ENCODE measurements at places on chromosomes 1 and 21.

DNA sequence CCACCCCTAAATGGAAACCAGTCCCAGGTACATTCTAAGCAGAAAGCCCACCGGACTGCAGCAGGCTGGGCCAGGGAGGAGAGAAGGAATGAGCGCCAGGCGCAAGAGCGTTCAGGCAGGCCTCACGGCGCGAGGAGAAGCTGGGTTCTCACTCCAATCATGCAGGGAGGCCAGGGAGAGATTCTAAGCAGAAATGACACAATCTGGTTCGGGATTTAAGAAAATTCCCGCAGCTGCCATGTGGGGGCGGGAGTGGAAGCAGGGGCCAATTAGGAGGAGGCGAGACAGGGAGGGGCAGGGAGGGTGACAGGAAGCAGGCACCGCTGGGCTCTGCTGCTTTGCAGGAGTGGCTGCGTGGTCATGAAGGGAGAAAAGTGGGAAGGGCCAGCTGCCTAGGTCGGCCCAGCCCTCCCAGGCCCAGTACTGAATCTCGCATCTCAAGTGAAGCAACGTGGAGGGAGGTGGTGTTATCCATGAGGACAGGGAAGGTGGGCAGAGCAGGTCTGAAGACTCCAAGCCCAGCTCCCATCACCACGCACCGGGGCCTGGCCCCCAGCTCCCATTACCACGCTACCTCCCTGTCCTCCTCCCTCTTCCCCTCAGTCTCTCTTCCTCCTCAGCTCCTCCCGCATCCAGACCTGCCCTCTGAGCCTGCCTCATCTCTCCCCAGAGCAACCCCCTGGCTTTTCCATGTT lies 11.8 kb downstream of the NPHP4 start:
- DNase-seq = no peak

GRCh38 chr1:111496398-111496797 lies 7.0 kb downstream of the ADORA3 start:
- DNase-seq = no peak

- DNase-seq = no peak
Measured at GRCh38 chr21:34075760-34076660, 2.6 kb downstream of the MRPS6 start.

- no peak for DNase-seq
Measured at GRCh38 chr1:110506541-110506940, 12.4 kb downstream of the KCNA10 start.

GRCh38 chr1:73593364-73593763 lies 604.6 kb downstream of the LRRIQ3 start:
- no peak for DNase-seq

GRCh38 chr1:179591592-179592580 lies at the start of gene TDRD5:
Gene TDRD5 (plus strand): TSS chr1:179591832. CDS start chr1:179592616, 784 bp downstream.
- no peak for DNase-seq

GRCh38 chr1:10033359-10033845 lies 644 bp downstream of the UBE4B start:
- peak; percentile 47 for DNase-seq

DNA sequence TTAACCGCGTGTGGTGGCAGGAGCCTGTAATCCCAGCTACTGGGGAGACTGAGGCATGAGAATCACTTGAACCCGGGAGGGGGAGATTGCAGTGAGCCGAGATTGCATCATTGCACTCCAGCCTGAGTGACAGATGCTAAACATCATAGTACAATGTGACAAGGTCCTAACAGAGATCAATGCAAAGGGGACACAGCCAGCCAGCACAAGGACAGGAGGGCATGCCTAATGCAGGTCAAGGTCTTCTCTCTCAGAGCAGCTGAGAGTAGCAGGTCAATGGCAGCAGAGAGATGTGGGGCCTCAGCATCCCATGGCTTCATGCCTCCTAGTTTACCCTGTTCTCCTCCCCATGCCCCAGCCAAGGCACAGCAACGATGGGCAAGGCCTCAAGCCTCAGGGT lies 3.0 kb upstream of the SMIM11 start:
- no peak for DNase-seq

GRCh38 chr1:156957634-156958033 lies 37.2 kb downstream of the LRRC71 start:
- no peak for DNase-seq

DNA sequence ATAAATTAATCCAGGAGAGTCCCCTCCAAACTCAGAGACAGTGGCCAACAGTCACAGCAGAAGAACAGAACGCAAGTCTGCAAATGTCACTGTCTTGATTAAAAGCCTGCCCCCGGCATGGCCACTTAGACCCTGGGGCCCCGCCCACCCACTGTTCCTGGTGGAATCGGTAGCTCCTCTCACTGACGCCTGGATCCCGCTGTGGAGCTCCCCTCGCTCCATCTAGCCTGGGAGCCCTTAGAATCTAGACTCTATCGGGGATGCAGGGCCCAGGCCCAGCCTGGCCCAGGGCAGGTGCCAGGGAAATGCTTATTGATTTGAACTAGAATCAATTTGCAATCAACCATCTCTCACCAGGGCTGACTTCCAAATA lies 21.4 kb upstream of the PLEKHG5 start:
- no peak for DNase-seq

- no peak for DNase-seq
Measured at GRCh38 chr1:15515022-15515663, 8.9 kb downstream of the CASP9 start.

- no peak for DNase-seq
Measured at GRCh38 chr1:168146626-168147025, 9.9 kb upstream of the GPR161 start.

DNA sequence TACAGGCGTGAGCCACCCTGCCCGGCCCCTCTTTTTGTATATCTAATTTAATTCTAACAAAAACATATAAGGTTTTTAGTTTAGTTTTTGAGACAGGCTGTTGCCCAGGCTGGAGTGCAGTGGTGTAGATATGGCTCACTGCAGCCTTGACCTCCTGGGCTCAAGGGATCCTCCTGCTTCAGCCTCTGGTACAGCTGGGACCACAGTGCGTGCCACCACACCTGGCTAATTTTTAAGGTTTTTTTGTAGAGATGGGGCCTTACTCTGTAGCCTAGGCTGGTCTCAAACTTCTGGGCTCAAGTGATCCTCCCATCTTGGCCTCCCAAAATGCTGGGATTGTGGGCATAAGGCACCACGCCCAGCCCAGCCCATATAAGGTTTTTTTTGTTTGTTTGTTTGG lies 18.8 kb downstream of the ENSA start:
- DNase-seq = no peak

- DNase-seq = no peak
Measured at GRCh38 chr1:115475901-115476300, 137.9 kb upstream of the NGF start.

DNA sequence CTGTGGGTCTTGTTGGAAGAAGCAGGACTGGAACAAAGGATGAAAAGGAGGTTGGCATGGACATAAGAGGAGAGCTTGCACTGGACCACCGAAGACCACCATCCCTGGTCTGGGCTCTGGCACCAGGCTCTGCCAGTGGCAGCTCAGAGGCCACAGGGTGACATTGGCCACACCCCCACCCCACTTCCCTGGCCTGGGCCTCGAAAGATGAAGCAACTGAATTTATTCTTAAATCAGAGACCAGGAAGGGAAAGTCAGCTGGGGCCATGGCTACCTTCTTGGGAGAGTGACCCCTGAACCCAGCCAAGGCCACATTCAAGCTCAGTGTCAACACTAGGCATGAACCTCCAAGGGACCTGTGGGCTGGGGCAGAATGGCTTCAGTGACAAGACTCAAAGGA lies 4.0 kb downstream of the KLHDC7A start:
- no peak for DNase-seq

GRCh38 chr1:84353695-84354094 lies 44.6 kb upstream of the DNASE2B start:
- no peak for DNase-seq

- no peak for DNase-seq
Measured at GRCh38 chr21:42460391-42461184, 35.4 kb downstream of the RSPH1 start.

GRCh38 chr1:36156329-36157114 lies 562 bp downstream of the MAP7D1 start:
- peak; percentile 61 for DNase-seq

DNA sequence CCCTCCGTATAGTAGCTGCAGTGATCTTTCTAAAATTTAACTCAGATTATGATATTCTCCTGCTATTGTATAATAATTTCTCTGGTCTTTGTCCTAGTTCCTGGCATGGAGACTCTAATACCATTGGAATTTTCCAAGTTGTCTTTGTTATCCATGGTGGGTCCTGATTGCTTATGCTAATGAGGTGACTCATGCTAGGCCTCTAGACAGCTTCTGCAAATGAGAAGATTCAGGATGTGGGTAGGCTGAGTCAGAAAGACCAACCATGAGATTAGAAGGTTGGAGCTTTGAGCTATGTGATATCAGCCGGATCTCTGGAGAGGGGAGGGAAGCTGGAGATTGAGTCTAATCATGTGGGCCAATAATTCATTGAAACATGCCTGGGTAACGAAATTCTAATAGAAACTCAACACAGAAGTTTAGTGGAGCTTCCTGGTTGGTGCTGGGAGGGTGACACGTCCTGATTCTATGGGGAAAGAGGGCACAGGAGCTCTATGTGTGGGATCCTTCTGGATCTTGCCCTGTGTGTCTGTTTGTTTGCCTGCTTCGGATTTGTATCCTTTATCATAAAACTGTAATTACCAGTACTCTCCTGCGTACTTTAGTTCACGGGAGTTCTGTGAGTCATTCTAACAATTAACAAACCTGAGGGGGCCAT lies 73.2 kb upstream of the CNIH3 start:
- DNase-seq = no peak

DNA sequence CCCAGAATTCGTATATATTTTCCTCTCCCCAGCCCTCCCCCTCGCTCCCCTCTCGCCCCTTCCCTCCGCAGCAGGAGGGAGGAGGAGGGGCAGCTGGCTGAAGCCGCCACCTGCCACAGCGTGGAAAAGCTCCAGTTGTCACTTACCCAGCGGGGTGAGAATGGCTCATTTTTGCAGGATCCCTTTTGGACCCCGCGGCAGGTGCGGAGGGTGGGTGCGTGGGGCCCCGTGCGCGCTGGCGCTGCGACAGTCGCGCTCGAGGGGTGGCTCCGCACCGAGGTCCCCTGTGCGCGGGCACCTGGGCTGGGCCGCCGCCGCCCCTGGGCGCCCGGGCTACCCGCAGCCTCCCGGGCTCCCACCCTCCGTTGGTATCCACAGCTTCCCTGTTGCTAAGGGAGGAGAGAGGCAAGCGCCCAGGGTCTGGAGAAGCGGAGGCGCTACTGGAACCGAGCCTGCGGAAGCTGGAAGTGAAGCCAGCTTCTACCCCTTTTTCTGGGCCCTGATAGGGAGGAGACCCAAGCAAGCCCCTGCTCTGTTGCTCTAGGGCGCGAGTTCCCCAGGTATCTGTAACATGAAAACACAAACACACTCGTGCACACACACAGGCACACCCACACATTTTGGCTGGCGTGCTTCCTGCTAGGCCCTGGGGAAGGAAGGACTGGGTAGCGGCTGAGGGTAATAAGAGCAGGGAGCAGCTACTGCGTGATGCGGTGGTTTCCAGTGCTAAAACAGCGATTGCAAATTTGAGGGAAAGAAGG lies at the start of gene ERICH3:
Gene ERICH3 (minus strand): TSS at position 442 of the 761 bp plus-strand sequence. CDS start 273 bp downstream, at position 169.
- DNase-seq = no peak

DNA sequence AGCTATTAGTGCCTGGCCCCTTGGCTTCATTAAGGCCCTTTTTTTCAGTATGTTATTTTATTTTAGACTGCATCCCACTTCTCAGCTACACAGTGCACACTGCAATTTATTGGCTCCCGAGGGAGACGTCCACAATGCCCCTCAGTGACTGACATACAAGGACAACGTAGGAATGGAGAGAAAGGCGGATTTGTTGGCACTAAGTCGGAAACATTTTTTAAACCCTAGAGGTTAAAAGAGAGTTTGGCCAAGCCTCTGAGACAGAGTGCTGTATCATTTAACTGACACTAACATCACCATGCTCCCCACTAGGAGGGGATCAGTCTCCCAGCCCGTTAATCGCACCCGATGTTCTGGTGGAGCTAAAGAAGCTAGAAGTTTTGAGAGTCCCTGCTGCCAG lies 45.7 kb upstream of the FOXD3 start:
- no peak for DNase-seq
